ENCODE measurements at places on chromosomes 6 and 20.
A peak's percentile ranks its signal among the peaks of the same experiment; 100 is the strongest.

DNA sequence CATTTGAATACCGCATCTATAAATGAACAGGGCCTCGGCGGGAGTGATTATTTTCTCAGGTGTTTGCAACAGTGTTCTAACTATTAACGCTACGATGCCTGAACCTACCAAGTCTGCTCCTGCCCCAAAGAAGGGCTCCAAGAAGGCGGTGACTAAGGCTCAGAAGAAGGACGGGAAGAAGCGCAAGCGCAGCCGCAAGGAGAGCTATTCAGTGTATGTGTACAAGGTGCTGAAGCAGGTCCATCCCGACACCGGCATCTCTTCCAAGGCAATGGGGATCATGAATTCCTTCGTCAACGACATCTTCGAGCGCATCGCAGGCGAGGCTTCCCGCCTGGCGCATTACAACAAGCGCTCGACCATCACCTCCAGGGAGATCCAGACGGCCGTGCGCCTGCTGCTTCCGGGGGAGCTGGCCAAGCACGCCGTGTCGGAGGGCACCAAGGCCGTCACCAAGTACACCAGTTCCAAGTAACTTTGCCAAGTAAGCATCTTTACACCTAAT, 70.9 kb downstream of the HFE start:
- peak; percentile 99 for DNase-seq

DNA sequence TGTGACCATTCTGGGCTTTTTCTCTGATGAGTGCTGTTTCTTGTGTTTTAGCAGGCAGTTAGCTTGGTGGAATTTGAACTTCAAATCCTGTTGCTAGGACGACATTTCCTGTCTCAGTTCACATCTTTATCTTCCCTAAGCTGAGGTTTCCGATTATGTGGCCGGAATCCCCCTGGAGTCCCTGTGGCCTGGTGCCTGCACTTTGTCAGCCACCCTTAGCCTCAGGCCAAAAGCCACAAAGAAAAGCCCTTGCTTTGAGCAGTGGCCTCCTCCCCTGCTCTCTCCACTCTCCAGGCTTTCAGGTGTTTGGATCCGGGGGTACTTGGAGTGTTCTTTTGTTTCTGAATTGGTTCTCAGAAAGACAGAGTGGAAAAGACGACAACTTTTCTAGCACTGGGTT, 59.9 kb upstream of the PMEPA1 start:
- no peak for DNase-seq

DNA sequence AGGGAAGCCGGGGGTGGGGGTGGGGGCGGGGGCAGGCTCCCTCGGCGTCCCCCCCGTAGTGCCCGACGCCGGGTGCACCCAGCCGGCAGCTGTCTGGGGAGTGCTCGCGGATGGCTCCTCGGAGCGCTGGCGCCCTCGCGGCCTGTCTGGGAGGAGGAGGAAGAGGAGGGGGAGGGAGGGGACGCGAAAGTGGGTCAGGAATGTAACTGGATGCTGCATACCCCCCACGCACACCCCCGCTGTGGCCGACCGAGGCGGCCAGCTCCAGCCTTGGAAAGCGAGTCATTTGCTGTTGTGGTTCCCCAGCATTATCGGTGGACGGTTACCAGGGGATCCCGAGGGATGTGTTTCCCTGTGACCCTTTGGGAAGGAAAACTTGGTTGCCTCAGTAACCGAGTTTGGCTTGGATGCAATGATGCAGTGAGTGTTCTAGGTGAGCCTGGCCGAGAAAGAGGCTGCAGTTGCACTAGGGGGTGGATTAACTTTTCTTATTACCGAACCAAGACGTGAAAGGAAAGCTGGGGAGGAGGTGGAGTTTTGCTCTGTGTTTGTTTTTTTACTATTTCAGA, 55.2 kb upstream of the RREB1 start:
- peak; percentile 34 for DNase-seq

GRCh38 chr20:1848373-1848772, 46.8 kb upstream of the SIRPA start:
- DNase-seq = no peak

GRCh38 chr6:108627692-108628550, 67.2 kb downstream of the FOXO3 start:
- peak; percentile 68 for DNase-seq

DNA sequence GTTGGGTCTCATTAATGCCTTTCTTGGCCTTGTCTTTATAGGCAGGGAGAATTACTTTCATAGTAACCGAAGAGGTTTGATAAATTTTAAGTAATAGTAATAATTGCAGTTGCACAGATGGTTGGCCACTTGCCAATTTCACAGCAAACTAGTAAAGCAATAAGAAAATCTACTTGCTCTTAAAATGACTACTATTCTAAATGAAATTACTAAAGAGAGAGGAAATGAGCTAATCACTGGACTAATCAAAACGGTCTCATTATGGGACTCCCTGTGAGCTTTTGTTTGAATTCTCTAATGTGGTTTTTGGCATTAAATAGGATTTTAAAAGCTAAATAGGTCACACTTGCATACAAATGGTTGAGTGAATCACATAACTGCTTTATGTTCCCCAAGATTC, 227.4 kb upstream of the PLN start:
- DNase-seq = no peak
